ENCODE measurements at places on chromosomes 16 and 17. TPM values are rescaled to one million over a fixed set of nuclear protein-coding genes. Genes with fewer than 3 reads are reported as not detected.

DNAH17 gene
- not detected for total RNA-seq

- DNase-seq = peak; percentile 21
Observed at GRCh38 chr17:48678141-48678971, 44.0 kb downstream of the PRAC1 start.

- DNase-seq = no peak
Observed at GRCh38 chr16:68126395-68126794, 41.2 kb downstream of the NFATC3 start.

DNA sequence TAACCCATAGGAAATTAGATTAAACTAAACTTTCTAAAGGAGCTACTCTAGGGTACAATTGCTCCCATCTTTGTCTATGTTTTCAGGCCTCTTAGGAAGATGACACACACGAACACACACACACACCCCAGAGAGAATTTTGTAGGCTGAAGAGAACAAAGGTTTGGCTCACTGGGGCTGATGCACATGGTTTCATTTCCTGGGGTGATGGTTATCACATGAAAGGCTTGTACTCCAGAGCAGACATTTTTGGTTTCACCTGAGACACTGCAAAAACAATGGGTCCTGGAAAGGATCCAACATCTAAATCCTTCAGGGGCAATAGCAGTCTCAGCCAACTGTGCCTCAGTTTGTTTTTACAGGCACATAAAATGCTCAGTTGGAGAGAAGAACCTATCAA lies 62.8 kb downstream of the GRB7 start:
- DNase-seq = no peak

DNA sequence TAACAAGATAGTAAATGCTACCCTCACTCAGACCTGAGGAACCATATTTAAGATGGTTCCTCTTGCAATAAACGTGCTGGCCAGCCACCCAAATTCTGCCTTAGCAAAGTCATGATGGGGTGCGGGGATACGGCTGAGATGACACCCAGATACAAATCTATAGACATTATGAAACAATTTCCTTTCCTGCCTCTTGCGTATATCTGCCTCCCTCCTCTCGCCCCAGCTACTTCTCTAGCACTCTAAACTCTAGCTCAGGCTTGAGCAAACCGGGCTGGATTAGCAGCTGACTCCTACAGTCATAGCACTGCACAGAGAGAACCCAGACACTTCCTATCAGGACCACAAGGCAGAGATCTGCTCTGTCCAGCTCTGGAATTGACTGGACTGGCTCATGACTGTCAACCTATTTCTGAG lies 22.3 kb downstream of the CD300LF start:
- DNase-seq = no peak
